ENCODE measurements at places on chromosomes 7 and 10.
A peak's percentile ranks its signal among the peaks of the same experiment; 100 is the strongest.

- no peak for DNase-seq
- H3K27ac ChIP-seq, result peak overlapping the region; percentile 91
- peaks cover 36% of the 10 kb centered on the region for H3K4me1 ChIP-seq
- H3K4me3 ChIP-seq, result peak overlapping the region; percentile 37
Measured at GRCh38 chr7:76009672-76010600, 15.5 kb upstream of the TMEM120A start.

GRCh38 chr7:37362802-37363201 lies 85.9 kb downstream of the ELMO1 start:
- H3K36me3 ChIP-seq, result peaks cover 15% of the 10 kb centered on the region
- H3K27ac ChIP-seq, result peak overlapping the region; percentile 79
- H3K4me3 ChIP-seq, result peak overlapping the region; percentile 4

GRCh38 chr10:119516381-119517234 lies 25.9 kb downstream of the RGS10 start:
- H3K4me3 ChIP-seq, result peak overlapping the region; percentile 37
- H3K36me3 ChIP-seq, result peaks cover 79% of the 10 kb centered on the region
- H3K27ac ChIP-seq, result peak overlapping the region; percentile 77
- no peaks in the 10 kb centered on the region for H3K27me3 ChIP-seq
- H3K4me1 ChIP-seq, result peaks cover 36% of the 10 kb centered on the region
- DNase-seq, result peak; percentile 61

- H3K4me3 ChIP-seq, result no peak overlapping the region
- H3K27me3 ChIP-seq, result peaks cover 31% of the 10 kb centered on the region
- no peak overlapping the region for H3K27ac ChIP-seq
- H3K36me3 ChIP-seq, result no peaks in the 10 kb centered on the region
- peaks cover 5% of the 10 kb centered on the region for H3K4me1 ChIP-seq
Measured at GRCh38 chr10:35606430-35606829, 1.3 kb downstream of the GJD4 start.

- H3K36me3 ChIP-seq, result no peaks in the 10 kb centered on the region
- H3K4me1 ChIP-seq, result no peaks in the 10 kb centered on the region
- no peak for DNase-seq
- no peak overlapping the region for H3K4me3 ChIP-seq
- peaks cover 8% of the 10 kb centered on the region for H3K27me3 ChIP-seq
Measured at GRCh38 chr10:10392511-10392910, 625.2 kb upstream of the CELF2 start.

DNA sequence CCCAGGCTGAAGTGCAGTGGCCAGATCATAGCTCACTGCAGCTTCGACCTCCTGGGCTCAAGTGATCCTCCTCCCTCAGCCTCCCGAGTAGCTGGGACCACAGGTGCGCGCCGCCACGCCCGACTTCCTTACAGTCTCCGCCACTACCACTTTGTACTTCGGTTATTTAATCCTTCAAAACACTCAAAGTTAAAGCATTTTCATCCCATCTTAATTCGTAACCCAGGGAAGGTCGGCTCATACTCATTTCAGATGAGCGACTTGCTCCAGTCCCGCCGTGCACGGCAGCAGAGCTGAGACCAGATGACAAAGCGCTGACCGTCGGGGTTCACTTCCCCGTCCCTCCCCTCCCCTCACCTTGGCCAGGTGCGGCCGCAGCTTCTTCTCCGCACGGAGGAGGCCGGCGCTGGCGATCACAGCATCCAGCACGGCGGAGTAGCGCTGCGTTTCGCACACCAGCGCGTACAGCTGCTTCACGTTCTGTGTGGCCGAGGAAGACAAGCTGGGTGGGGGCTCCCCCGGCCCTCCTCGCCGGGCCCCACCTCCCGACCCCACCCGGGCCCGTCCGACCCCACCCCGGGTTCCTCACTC lies 457 bp downstream of the NSUN5 start:
- peaks cover 38% of the 10 kb centered on the region for H3K36me3 ChIP-seq
- DNase-seq, result no peak
- H3K27me3 ChIP-seq, result no peaks in the 10 kb centered on the region
- peak overlapping the region; percentile 93 for H3K27ac ChIP-seq

DNA sequence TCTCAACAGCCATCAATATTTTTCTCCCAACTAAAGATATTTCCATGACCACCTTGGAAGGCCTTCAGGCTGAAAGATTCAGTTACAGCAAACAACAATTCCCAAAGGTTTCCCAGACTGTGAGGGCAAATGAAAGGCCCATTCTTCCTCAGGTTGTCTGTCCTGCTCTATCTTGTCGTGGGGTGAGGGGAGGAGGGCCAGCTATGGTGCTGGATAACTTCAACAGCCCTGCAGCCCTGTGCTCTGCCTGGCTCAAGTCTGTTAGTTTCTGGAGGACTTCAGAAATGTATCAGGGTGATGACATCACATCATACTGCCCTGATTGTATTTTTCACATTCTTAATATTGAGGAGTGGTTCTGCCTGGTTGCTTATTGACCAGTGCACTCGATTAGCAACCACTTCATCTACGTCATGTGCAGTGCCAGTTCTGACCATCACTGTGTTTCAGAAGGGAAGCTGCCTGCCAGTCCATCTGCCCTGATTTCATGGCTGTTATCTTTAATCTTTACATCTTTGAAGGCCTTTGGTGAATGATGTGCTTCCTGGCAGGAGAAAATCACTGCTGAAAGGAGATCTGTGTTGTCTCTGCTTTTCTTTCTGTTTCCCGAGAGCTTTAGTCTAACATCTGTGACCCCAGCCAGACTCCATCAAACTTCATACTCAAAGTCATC lies 135.5 kb downstream of the NRF1 start:
- H3K27me3 ChIP-seq, result no peaks in the 10 kb centered on the region
- no peak overlapping the region for H3K27ac ChIP-seq
- peaks cover 15% of the 10 kb centered on the region for H3K36me3 ChIP-seq
- no peak for DNase-seq
- no peaks in the 10 kb centered on the region for H3K4me1 ChIP-seq
- no peak overlapping the region for H3K4me3 ChIP-seq

GRCh38 chr7:75050501-75050900 lies 23.1 kb downstream of the RCC1L start:
- no peak overlapping the region for H3K4me3 ChIP-seq
- H3K36me3 ChIP-seq, result peaks cover 59% of the 10 kb centered on the region
- no peak for DNase-seq
- H3K27me3 ChIP-seq, result no peaks in the 10 kb centered on the region
- H3K4me1 ChIP-seq, result no peaks in the 10 kb centered on the region

DNA sequence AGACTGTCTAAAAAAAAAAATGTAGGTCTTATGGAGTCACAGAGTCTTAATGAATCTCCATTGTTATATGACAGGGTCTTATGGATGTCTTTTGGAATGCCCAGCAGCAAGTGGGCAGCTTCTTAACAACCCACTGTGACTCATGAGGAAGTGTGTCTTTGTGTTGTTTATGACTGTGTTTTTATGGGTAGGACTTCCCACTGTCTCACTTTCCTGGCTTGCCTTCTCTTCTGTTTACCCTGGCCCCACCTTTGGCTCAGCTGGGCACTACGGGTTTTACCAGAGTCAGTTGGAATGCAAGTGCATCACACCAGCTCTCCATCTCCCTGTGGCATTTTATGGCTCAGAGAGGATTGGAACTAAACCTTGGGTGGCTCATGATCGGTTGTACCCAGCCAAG lies 580.5 kb downstream of the AUTS2 start:
- no peaks in the 10 kb centered on the region for H3K27me3 ChIP-seq
- no peak for DNase-seq
- peaks cover 3% of the 10 kb centered on the region for H3K4me1 ChIP-seq
- no peak overlapping the region for H3K4me3 ChIP-seq

DNA sequence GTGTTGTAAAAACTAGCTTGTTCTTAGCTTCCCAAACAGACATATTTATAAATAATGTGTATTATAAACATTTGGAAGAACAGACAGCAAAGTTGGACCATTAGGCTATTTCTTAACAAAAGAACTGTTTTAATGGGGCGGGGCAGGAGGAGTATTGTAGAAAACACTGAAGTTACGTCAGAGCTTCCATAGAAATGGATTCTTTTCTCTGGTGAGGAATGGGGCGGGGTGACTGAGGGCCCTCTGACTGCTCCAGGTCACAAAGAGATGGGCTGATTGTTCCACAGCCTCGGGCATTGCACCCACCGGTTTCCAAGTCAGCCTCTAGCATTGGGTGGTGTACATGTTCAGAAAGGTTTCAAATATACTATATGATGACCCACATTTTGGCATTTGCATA lies 36.8 kb upstream of the ADAM12 start:
- no peaks in the 10 kb centered on the region for H3K4me1 ChIP-seq
- H3K27me3 ChIP-seq, result no peaks in the 10 kb centered on the region
- H3K4me3 ChIP-seq, result no peak overlapping the region
- no peaks in the 10 kb centered on the region for H3K36me3 ChIP-seq
- no peak overlapping the region for H3K27ac ChIP-seq

GRCh38 chr7:134710854-134711624 lies 64.4 kb downstream of the BPGM start:
- no peaks in the 10 kb centered on the region for H3K27me3 ChIP-seq
- H3K36me3 ChIP-seq, result peaks cover 7% of the 10 kb centered on the region
- H3K27ac ChIP-seq, result peak overlapping the region; percentile 87
- peak overlapping the region; percentile 77 for H3K4me3 ChIP-seq
- H3K4me1 ChIP-seq, result peaks cover 33% of the 10 kb centered on the region

GRCh38 chr10:100878291-100878910 lies 34.4 kb upstream of the SLF2 start:
- H3K4me3 ChIP-seq, result no peak overlapping the region
- peaks cover 17% of the 10 kb centered on the region for H3K27me3 ChIP-seq
- H3K27ac ChIP-seq, result no peak overlapping the region
- no peaks in the 10 kb centered on the region for H3K36me3 ChIP-seq
- peak; percentile 12 for DNase-seq

- peak overlapping the region; percentile 84 for H3K27ac ChIP-seq
- peaks cover 5% of the 10 kb centered on the region for H3K27me3 ChIP-seq
- H3K4me3 ChIP-seq, result peak overlapping the region; percentile 17
Measured at GRCh38 chr10:97796651-97797050, 24.9 kb upstream of the SFRP5 start.

GRCh38 chr10:44993922-44994751 lies 6.6 kb upstream of the ZNF22 start:
- no peak overlapping the region for H3K4me3 ChIP-seq
- peaks cover 21% of the 10 kb centered on the region for H3K4me1 ChIP-seq
- no peak for DNase-seq
- peaks cover 17% of the 10 kb centered on the region for H3K27me3 ChIP-seq

GRCh38 chr10:73576178-73576889 lies 14.8 kb downstream of the USP54 start:
- no peaks in the 10 kb centered on the region for H3K4me1 ChIP-seq
- no peak overlapping the region for H3K4me3 ChIP-seq
- peaks cover 6% of the 10 kb centered on the region for H3K27me3 ChIP-seq
- H3K27ac ChIP-seq, result no peak overlapping the region

- H3K27me3 ChIP-seq, result no peaks in the 10 kb centered on the region
- DNase-seq, result no peak
- H3K4me3 ChIP-seq, result no peak overlapping the region
- H3K36me3 ChIP-seq, result peaks cover 3% of the 10 kb centered on the region
- H3K27ac ChIP-seq, result no peak overlapping the region
Measured at GRCh38 chr7:30650421-30650808, 31.8 kb downstream of the CRHR2 start.

DNA sequence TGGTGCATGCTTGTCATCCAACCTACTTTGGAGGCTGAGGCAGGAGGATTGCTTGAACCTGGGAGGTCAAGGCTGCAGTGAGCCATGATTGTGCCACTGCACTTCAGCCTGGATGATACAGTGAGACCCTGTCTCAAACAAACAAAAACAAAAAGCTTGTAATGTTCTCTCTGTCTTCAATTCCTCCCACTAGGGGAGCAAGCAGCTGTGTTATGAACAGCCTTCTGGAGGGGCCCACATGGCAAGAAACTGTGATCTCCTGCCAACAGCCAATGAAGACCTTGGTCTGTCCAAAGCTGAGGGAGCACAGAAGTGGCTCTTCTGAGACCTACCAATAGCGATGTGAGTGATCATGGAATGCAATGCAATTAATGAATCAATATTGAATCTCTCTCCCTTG lies 229.2 kb downstream of the SEC23IP start:
- H3K36me3 ChIP-seq, result no peaks in the 10 kb centered on the region
- no peak for DNase-seq
- H3K4me3 ChIP-seq, result no peak overlapping the region
- H3K4me1 ChIP-seq, result no peaks in the 10 kb centered on the region
- H3K27me3 ChIP-seq, result peaks cover 3% of the 10 kb centered on the region
- no peak overlapping the region for H3K27ac ChIP-seq

DNA sequence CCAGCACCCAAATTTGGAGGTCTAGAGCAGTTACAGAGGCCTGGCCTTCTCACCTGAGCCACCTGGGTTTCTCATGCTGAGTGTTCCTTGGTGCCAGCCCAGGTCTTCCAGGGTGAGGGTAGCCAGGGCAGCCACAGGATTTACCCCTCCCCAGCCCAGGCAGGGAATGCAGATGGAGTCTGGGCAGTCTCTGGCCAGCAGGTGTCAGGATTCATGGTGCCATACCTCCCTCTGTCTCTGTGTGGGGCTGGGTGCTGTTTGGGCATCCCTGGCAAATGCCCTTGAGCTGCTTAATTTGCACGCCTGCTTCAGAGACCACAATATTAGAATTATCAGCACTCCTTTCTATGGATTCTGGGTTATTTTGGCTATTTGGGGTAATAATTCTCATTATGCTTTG lies 246.7 kb downstream of the GFRA1 start:
- no peak overlapping the region for H3K4me3 ChIP-seq
- H3K36me3 ChIP-seq, result no peaks in the 10 kb centered on the region
- H3K27me3 ChIP-seq, result no peaks in the 10 kb centered on the region
- H3K27ac ChIP-seq, result no peak overlapping the region

GRCh38 chr7:100544967-100545359 lies 6.0 kb downstream of the AGFG2 start:
- peaks cover 83% of the 10 kb centered on the region for H3K4me1 ChIP-seq
- H3K4me3 ChIP-seq, result peak overlapping the region; percentile 76
- H3K27ac ChIP-seq, result peak overlapping the region; percentile 99
- H3K27me3 ChIP-seq, result no peaks in the 10 kb centered on the region
- peaks cover 48% of the 10 kb centered on the region for H3K36me3 ChIP-seq

DNA sequence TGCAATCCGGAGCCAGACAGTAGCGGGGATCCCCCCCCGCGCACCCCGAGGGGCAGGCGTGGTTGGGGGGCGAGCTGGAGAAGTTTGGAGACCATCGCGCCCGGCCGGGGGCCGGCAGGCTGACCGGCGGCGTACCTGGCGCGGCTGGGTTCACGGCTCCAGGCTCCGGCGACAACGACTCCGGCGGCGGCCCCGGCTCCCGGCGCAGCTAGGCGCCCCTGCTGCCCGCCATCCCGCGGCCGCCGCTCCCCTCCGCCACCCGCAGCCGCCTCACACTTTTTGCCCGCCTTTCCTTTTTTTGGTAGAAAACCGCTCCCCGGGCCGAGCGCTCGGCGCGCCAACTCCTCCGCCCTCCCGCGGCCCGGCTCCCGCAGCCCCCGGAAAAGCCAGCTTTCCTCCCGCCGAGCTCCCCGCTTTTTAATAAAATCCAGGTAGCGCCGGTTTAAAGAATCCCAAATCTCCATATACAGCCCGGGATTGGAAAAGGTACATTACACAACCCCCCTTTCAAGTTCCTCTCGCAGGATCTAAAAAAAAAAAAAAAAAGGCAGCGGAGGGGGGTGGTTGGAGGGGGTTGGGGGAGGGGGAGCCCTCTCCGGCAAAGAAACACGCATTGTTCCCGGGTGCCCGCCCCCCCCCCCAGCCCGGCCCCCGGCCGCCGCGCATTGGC lies at the start of gene TNRC18:
TNRC18 (minus strand) TSS at position 529 of the 670 bp plus-strand sequence. CDS start 2,588 bp downstream, outside the sequence.
- peaks cover 11% of the 10 kb centered on the region for H3K4me1 ChIP-seq
- H3K36me3 ChIP-seq, result no peaks in the 10 kb centered on the region
- peak within 1 kb of the TSS; percentile 79 for H3K4me3 ChIP-seq
- no peak for DNase-seq
- peaks cover 47% of the 10 kb centered on the region for H3K27me3 ChIP-seq
